Right ventricle myocardium superior (tissue), 1 donor: ENCODE measurements at places on chromosomes 12 and 14.

DNA sequence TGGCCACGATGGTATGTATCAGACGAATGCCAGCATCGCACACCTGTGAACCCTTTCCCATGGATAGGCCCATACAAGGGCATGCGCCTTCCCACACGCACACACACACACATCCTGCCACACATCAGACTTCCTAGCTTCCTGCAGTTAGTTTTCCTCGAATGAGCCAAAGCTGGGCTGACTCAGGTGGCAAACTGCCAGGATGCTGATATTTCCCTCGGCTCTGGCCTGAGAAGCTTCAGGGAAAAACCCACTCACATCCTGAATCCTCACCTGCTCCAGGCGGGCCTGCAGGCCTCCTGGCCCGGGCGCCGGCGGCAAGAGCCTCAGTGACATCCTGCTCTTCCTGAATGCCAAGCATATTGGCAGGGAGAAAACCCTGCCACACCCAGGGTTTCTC, 22.4 kb downstream of the CALM1 start:
- DNase-seq: peak; percentile 75

DNA sequence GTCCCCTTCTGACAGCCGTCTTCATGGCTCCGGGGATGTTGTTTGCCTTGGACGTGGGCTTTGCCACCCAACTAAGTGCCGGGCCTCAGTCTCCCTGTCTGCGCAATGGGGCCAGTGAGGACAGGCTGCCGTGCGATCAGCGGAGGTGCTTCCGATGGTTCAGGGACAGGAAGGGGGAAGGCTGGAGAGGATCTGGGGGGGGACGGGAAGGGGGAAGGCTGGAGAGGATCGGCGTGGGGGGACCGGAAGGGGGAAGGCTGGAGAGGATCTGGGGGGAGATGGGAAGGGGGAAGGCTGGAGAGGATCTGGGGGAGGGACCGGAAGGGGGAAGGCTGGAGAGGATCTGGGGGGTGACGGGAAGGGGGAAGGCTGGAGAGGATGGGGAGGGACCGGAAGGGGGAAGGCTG, 3.4 kb downstream of the MMP17 start:
- DNase-seq: no peak

GRCh38 chr12:108731105-108731865, at the start of gene CORO1C:
CORO1C (minus strand) TSS chr12:108731518; CDS start chr12:108701318, 30,200 bp downstream.
- peak; percentile 99 for DNase-seq

GRCh38 chr14:102678394-102678793, 85.9 kb downstream of the RCOR1 start:
- no peak for DNase-seq

DNA sequence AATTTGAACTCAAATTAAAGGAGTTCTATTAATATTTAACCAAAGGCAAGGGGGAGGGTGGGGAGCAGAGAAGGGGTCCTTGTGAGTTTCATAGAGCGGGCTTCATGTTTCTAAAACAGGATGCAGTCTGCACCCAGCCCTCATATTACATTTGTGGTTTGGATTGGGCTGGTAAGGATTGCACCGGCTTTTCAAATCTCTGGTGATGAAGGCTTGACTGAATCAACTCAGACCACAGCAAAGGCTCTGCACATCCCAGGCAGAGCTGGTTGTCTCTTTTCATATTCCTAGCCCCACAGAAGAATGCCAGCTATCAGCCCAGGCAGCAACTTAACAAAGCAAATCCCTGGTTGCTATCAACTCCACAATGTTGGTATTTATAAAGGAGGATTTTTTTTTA, 1221.4 kb downstream of the VRK1 start:
- no peak for DNase-seq

DNA sequence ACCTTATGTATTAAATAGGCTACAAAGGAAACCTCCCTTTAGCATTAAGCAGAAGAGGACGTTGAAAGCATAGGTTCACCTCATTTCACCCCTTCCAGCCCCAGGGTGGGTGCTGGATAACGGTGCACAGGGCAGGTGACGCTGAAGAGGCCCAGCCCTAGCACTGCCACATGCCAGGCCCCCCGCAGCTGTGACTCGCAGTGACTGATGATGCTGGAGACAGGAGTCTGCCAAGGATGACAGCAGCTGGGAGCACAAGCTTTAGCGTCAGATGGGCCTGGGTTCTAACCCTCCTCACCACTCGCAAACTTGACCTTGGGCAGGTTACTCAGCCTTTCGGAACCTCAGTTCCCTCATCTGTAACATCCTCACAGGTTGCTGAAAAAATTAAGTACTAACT, 76.7 kb downstream of the TBK1 start:
- DNase-seq: no peak

DNA sequence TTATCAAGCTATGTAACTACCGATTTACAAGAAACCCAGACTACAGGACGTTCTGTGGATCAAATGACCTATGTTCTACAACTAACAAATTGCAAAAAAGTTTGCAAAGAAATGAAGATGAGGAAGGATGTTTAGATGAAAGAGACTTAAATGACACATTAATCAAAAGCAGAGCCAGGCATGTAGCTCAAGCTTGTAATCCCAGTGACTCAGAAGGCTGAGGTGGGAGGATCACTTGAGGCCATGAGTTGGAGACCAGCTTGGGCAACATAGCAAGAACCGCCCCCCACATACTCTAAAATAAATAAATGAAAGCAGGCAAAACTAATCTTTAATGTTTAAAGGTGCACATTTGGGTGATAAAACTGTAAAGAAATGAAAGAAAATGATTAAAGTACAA, 331.9 kb downstream of the BTG1 start:
- no peak for DNase-seq

DNA sequence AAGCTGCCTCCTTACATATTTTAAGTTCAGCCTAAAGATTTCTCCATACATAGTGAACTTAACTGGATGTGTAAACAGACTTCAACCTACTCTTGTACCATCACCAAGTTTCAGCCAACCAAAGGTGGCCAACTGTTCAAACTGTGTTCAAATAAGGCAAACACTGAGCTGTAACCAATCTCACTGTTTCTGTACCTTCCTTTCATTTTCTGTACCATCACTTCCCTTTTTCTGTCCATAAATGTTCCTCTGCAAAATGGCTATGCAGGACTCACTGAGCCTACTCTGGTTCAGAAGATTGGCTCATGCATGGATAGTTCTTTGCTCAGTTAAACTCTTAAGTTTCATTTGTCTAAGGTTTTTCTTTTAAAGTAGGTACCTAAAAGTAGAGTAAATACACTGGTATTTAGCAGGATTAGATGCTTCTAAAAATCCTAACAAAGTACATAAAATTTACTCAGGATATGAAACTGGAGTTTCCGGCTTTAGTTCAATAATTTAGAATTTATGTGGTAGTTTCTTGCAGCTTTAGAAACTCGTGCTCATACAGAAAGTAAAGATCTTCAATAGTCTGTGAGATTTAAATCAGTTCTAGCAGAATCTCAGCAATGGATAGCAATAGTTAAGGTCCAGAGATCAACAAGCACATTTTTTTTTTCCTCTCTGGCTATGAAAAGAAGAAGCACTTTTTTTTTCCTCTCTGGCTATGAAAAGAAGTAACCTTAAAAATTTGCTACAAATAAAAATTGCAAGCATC, 282.0 kb upstream of the PPFIA2 start:
- no peak for DNase-seq

DNA sequence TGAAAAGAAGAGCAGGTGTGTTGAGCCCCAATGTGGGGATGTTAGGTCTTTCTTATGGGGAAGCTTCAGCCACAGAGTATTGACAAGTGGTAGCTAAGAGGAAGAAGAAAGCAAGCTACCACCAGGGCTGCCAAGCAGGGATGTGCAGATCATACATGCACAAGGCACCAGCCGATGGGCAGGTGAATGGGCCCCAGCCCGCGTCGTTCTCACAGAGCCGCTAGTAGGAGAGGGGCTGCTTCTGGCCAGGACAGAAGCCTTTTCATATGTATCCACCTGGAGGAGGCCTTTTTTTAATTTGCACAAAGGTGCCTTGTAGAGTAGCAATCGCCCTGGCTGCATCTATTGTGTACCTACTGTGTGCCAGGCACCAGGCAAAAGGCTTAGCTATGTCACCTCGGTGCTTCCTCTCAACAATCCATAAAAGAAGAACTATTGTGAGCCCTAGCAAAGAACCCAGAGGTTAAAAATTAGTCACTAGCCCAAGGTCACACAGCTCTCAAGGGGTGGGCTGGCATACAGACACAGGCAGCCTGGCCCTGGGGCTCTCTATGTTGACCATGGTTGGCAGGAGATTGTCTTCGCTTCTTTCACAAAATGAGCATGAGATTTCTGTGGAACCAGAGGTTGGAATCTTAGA, 8.2 kb downstream of the NUAK1 start:
- no peak for DNase-seq

- DNase-seq: peak; percentile 44
These were observed 22.1 kb downstream of the SMOC1 start for GRCh38 chr14:69901113-69901951.

- no peak for DNase-seq
These were observed 316.6 kb downstream of the GLT1D1 start for GRCh38 chr12:129169928-129170327.

GRCh38 chr14:96832351-96832750, 35.2 kb downstream of the VRK1 start:
- no peak for DNase-seq

- no peak for DNase-seq
These were observed 100.7 kb upstream of the EIF5 start for GRCh38 chr14:103233328-103233727.
